ENCODE measurements at places on chromosomes 16 and 17.

DNA sequence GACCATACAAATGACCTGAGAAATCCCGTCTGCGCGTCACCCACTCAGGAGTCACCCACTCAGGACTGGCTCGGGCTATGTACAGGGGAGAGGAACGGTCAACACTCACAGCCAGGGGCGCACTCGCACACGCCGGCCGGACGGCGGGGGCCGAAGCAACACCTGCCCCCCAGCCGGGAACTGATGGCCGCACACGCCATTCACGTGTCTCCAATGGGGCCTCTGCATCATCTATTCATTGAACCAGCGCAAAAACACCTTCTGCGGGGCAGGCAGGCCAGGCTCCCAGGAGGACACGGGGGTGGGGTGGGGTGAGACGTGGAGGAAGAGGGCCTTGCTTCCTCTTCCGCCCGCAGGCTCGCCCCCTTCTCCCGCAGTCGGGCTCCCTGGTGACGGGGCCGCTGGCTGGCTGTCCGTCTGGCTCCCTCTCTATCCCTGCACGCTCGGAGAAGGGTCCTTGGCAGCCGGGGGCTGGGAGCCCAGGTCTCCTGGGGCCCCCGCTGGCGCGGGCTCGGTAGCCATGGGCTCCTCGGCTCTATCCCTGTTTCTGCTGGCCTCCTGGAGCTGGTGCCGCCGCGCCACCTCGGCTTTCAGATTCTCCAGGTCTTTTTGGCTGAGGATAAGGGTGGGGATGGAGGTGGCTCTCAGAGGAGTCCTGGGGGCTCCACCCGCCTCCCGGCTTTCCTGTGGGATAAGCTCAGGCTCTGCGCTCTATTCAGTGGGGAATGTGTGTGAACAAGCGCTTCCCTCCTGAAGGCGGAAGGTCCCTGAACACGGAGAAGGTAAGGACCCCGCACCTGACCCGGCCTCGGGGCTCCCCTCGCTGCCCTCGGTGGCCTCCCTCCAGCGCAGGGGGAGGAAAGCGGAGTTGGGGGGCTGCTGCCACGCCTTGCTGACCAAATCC lies 21.1 kb downstream of the CLUH start:
- no peak for DNase-seq

DNA sequence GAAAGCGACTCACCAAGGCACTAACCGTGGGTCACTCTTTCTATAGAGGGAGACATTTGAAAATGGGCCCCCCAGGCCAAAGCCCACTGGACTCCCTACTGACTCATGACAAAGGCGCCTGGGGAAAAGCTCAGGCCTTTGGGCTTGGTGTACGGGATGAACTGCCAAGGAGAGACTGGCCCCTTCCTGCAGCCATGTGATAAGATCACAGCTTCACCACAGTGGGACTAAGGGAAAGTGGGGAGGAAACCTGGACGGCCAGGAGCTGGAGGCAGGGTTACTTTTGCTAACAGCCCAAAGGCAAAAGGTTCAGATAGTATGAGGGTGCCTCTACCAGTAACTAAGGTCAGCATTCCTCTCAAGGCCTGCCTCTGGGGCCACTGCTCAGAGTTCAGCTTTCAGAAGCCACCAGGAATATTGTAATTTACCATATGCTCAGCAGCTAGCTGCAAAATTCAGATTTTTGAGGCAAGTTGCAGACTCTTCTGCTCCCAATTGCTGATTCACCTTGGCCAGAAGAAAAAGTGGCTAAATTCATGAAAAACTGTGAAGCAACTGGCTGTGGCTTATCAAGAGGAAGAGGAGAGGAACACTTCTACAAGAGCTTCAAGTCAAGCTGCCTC lies 37.1 kb upstream of the SLC25A19 start:
- DNase-seq, result no peak

DNA sequence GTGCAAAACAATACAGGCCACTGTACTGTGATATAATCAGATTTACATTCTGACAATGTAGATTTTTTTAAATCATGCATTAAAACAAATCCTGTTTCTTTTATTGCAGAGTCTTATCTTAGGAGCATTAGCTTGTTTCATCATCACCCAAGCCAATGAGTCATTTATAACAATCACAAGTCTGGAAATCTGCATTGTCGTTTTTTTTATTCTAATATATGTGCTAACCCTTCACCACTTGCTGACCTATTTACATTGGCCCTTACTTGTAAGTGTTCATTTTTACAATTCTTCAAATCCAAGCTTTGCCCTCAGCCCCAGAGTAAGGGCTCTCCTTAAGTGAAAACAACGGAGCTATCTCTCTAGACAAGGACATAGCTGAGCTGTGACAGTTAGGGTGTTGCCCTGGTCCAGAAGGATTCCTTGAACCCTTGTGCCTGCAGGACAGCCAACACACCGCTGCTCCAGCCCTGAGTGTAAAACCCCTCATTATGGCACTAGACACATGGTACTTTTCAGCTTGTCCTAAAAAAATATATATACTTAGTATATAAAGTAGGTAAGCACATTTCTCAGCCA lies 3.7 kb downstream of the CMTM1 start:
- no peak for DNase-seq

DNA sequence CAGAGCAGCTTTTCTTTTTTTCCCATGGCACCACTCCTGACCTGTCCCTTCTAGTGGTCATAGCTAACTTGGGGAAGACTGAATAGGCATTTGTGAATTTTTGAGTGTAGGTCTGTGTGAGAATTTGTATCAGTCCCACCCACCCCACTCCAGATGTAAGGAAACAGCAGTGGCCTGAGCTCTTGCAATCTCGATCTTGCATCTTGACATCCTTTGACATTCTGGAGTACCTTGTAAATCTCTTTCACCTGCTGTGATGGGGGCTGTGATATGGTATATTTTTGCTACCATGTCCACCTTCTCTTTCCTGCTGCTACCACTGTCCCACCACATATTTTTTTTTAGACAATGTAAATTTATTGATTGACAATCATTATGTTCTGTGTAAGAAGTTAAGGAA lies 289.3 kb downstream of the MAP2K6 start:
- no peak for DNase-seq

GRCh38 chr16:56368545-56368944 lies 56.8 kb downstream of the AMFR start:
- DNase-seq, result no peak

GRCh38 chr17:38881600-38882191 lies 11.8 kb downstream of the LASP1 start:
- no peak for DNase-seq

All from HL-60 (cell line).